ENCODE measurements at places on chromosomes 5 and 9.

DNA sequence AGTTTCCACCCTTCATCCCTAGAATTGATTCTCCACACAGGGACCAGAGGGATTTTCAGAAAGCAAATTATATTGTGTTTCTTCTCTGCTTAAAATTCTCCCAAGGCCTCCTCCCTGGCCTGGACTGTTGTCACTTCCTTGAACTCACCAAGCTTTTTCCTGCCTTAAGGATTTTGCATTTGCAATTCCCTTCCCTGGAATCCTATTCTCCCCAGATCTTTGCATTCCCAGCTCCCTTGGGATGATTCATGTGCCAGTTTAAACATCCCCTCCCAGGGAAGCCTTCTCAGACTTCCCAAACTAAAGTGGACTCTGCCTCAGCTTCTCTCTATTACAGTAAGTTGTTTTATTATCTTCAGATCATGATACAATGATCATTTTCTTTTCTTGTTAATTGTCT lies 35.2 kb upstream of the PDE8B start:
- no peak for DNase-seq

DNA sequence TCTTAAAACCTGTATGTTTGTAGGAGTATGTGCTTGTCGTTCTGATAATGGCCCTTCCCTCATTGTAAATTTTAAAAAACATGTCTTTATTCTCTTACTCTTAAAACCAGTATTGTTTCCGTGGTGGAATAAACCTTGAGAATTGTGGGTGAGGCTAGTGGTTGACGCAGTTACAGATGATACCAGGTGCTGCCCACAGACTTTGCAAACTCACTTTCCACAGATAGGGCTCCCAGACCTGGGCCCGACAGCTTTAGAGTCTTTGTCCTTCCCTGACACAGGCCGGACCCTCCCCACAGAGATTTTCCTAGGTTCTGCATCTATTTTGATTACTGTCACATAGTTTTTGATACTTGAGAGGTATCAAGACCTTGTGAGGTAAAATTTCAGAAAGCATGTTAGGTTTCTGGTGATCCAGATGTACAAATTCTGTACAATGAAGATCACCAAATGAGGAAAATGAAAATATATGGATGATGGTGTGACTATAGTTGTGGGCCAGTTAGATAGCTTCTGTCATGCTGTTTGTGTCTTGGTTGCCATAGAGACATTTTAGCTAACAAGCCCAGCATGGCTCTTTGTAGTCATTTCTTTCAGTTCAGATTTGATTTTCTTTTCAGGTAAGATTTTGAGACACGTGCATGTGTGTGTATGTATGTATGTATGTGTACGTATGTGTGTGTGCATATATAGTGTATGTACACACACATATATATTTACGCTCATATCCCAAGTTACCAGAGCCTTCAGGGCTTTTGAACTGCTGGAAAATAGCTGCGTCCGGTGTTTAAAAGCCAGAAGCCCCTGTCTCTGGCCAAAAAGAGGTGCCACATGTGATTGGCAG lies 33.8 kb downstream of the DMRT1 start:
- no peak for DNase-seq

DNA sequence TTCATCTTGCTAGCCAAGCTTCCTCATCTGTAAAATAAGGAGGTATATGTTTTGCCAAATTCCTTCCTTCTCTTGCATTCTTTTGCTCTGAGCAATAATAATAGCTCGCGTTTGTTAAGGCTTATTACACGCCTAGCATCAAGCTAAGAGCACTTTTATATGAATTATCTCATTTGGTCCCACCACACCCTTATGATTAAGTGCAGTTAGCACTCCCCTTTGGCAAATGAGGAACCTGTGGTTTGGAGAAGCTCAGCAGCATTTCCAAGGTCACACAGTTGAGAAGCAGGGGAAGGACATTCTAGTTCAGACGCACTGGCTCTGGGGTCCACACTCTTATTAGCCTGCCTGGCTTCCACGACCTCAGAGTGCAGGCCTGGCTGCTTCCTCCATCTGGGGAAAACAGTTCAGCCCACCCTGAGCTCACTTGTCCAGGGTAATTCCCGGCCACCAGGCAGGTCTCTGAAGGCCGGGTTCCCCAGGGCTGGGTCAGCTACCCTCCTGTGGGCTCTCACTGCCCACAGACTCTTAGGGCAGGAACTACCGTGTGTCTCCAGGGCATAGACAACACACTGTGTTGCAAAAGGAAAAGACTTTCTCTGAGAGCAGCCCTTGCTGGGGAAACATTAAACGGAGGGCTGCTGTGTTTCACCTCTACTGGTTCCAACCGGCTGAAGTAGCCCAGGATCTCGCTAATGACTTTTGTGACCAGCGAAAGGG lies 9.9 kb upstream of the FBP1 start:
- no peak for DNase-seq

DNA sequence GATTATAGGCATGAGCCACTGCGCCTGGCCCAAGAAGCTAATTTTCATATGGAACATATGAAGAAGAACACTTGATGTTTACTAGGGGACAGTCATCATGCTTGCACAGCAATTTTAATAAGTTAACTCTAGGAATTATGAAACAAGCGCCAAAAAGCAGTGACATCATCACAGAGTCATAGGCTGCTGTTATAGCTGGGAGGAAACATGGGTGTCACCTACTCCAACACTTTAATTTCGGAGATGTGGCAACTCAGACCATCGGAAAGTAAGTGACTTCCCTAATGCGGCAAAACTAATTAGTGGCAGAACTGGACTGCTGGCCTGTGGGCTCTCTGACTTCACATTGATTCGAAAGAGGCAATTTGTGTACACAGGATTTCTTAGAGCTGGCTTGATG lies 38.1 kb upstream of the EQTN start:
- no peak for DNase-seq

- peak; percentile 69 for DNase-seq
Observed at GRCh38 chr5:41835645-41836044, 34.6 kb downstream of the OXCT1 start.

GRCh38 chr5:93401634-93402213 lies 179.3 kb downstream of the NR2F1-AS1 start:
- no peak for DNase-seq

DNA sequence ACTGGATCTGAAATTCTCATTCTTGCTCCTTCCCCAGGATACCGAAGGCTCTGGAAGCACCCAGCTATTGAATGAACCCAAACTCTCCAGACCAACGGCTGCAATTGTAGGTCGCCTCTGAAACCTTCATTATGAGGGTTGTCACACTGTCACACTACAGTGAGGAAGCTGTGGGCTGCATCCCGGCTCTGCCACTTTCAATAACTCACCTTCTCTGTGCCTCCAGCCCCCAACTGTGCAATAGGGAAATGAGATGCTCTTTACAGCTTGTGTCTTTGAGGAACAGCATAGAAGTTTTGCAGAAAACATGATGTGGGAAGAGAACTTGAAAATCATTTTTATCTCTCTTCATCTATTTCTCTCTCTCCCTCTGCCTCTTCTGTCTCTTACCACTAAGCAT lies 69.6 kb upstream of the TGFBR1 start:
- no peak for DNase-seq

GRCh38 chr5:35129921-35130485 lies 82.3 kb upstream of the AGXT2 start:
- DNase-seq, result no peak

GRCh38 chr9:21810388-21810787 lies 8.0 kb downstream of the MTAP start:
- no peak for DNase-seq

- DNase-seq, result no peak
Observed at GRCh38 chr5:170581211-170581610, 77.4 kb downstream of the KCNIP1 start.

DNA sequence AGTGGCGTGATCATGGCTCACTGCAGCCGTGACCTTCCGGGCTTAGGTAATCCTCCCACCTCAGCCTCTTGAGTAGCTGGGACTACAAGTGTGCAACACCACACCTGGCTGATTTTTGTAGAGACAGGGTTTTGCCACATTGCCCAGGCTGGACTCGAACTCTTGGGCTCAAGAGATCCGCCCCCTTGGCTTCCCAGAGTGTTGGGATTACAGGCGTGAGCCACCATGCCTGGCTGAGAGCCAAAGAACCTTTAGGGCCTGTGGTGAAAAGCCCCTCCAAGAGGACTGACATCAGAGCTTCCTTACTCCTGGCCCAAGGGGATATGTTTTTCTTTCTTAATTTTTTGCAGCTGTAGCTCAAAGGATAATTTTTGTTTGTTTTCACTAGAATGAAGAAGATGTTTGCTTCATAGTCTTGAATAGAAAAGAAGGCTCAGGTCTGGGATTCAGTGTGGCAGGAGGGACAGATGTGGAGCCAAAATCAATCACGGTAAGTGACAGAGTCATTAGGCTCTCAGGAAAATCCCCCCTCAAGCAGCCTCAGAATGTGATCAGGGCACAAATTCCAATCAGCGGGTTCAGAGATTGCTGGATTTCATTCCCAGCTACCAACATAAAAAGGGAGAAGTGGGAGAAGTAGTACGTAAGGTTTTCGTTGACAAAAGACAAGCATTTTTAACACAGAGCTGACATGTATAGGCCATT lies 77.1 kb downstream of the GOLPH3 start:
- peak; percentile 38 for DNase-seq

DNA sequence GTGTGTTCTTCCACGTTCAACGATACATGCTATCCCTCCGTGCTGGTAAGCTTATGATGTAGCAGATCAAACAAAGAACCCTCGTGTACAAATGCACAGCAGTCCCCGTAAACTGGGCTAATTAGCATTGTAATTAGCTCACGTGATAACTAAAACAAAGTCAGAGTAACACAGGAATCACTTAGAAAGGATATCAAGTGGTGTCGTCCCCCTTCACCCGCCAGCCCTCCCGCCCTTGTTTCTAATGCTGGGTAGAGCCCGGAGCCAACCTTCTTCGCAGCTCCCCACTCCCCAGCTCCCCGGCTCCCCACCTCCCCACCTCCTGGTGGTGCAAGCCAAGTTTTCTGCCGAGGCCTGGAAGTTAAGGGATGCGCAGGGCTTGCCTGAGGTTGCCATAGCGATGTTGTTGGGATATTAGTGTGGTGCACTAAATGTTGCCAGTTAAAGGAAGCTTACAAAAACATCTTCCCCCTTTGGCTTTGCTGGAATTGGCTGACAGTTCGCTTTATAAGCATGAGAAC lies 357.9 kb upstream of the CCNH start:
- DNase-seq, result peak; percentile 29

GRCh38 chr5:73899055-73899454 lies 273.1 kb downstream of the ARHGEF28 start:
- DNase-seq, result no peak

GRCh38 chr5:58366461-58366860 lies 93.4 kb downstream of the PLK2 start:
- DNase-seq, result no peak

GRCh38 chr5:14270209-14270702 lies 127.1 kb downstream of the TRIO start:
- DNase-seq, result peak; percentile 88

DNA sequence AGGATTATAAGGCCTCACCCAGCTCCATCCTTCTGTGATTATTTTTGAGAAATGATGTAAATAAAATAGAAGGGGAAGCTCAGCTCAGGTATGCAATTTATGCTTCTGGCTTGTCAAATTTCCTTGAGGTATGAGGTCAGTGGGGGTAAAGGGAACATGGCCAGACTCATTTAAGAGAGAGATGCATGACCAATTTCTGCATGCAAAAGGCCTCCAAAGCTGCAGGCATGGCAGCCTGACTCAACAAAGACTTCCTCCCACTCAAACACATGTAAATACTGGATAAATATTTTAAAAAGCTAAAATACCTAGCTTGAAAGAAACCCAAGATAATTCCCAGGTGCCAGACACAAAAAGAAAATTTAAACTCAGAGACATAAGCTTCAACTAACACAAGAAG lies 101.4 kb upstream of the SLC1A3 start:
- no peak for DNase-seq

GRCh38 chr5:72451741-72452505 lies 55.3 kb downstream of the ZNF366 start:
- peak; percentile 81 for DNase-seq

GRCh38 chr5:94467954-94468930 lies 150.2 kb downstream of the KIAA0825 start:
- no peak for DNase-seq

DNA sequence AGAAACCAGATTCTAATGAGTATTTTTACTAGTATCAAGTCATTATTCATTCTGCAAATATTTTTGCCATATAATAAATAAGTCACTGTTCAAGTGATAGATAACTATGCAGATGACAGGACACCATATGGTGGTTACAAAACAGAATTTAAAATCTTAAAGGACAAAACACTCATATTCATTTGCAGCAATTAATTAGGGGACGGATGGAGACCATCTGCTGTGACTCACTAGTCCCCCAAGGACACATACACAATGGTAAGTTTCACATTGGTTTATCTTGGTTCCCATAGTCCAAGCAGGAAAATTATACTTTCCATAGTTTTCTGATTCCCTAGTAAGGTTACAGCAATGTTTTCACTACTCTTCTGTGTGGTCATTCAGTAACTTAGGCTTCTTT lies 28.4 kb upstream of the SPATA31C2 start:
- DNase-seq, result no peak

DNA sequence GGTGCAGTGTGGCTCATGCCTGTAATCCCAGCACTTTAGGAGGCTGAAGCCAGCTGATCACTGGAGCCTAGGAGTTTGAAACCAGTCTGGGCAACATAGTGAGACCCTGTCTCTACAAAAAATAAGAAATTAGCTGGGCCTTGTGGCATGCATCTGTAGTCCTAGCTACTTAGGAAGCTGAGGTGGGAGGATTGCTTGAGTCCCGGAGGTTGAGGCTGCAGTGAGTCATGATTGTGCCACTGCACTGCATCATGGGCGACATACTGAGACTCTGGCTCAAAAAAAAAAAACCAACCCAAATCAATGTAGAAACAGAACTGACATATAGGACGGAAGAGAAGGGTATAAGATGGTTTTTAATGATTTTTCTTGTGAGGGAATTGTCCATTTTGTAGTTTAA lies 27.7 kb downstream of the G3BP1 start:
- DNase-seq, result no peak

- DNase-seq, result no peak
Observed at GRCh38 chr5:33743099-33743498, 148.7 kb downstream of the ADAMTS12 start.

GRCh38 chr5:111349429-111349828 lies 125.2 kb downstream of the CAMK4 start:
- DNase-seq, result no peak

GRCh38 chr5:96753848-96754247 lies 53.9 kb downstream of the ERAP1 start:
- DNase-seq, result no peak

DNA sequence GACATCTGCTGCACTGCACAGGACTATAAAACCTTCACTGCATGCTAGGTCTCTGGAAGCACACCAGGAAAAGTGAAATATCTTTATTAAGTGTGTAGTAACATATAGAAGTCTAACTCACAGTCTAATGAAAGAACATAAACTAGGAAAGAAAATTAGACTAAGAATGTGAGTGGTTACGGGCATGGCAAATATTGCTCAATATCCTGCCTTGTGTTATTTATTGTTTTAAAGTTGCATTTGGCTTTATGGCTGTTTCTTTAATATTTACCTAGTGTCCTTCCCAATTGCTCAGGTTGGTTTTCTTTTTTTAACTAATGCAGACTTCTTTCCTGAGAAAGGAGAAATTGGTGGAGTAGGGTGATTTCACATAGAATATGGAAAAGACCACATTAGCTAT lies 342.4 kb downstream of the KIAA0825 start:
- DNase-seq, result no peak

Data from eye (tissue), 1 donor.